ENCODE measurements at places on chromosomes 13 and 19. TPM values are rescaled to one million over a fixed set of nuclear protein-coding genes. Genes with fewer than 3 reads are reported as not detected.

GRCh38 chr19:47186446-47187334, 44.3 kb downstream of the BBC3 start:
- DNase-seq: no peak

CRX gene
- total RNA-seq: not detected

KLK3 gene
- total RNA-seq: not detected

DNA sequence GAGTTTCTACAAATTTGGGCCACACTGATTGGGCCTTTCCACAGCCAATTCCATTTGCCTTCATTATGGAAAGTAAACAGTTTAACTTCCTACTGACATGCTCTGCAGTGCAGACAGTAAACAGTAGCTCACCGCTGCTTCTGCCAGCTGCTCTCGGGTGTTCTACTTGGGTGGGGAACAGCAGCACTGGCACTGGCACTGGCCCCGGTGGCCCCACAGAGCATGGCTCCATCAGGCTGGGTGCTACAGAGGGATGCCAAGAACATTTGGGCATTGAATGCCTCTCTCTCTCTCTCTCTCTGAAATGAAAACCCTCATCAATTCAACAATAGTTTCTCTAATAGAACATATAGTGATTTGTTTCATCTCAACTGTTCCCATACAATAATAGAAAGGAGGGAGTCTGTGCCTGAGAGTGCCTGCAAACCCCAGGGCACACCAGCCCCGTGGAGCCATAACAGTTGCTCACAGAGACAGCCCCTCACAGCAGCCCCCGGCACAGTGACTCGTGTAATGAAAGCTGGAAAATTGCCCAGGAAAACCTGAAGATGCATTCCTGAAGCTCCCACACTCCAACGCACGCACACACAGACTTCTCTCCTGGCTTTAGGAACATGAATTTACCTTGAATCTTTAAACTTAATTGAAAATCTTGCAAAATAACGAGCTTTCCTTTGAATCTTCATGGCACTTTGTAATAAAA, 38.2 kb upstream of the GJB6 start:
- no peak for DNase-seq

GRCh38 chr19:12527034-12527836, 24.0 kb downstream of the ZNF564 start:
- DNase-seq: no peak

- DNase-seq: no peak
These were observed 68.0 kb downstream of the KDM4B start for GRCh38 chr19:5036698-5037563.

IGFL3 gene
- not detected for total RNA-seq

DNA sequence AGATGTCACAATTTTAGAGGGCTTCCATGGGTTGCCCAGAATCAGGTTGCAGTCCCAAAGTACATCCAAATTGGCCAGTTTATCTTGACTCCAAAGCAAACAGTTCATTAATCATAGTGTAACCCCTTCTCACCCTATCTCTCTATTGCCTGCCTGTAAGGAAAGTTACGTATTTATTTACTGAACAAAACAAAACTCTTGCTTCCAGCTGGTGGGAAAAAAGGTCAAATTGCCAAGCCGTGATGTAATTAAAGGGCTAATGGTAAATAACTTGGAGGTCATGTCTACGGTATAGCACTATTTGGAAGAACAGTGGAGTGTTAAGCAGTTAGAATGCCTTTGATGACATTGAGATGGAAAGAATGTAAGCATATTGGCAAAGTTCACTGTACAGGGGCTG, 214.0 kb downstream of the DLEU7 start:
- no peak for DNase-seq

LILRA6 gene
- total RNA-seq: not detected

- DNase-seq: no peak
These were observed 187.5 kb downstream of the GPC6 start for GRCh38 chr13:93413972-93414717.

- no peak for DNase-seq
These were observed 73.1 kb downstream of the ABCC4 start for GRCh38 chr13:95228130-95228529.

ANGPTL4 gene
- 124 TPM for total RNA-seq

DNA sequence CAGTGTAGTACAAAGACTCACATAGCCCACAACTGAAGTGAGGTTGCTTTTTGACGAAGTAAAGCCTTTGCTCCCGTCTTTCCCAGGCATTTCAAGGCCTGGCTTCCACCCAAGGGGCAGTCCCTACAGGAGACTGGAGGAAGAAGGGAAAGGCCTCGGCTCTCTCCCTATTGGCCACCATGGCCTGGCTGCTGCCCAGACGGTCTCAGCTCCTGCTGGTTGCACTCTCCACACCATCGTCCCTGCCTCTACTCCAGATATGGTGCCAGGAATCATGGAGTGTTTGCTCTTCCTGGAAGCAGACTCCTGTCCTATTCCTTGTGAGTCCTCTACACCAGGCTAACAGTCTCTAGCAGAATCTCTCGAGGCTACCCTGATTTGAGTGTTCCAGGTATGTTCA, 124.1 kb upstream of the UQCRFS1 start:
- DNase-seq: no peak

HAUS5 gene
- 9.1 TPM for total RNA-seq

SGCG gene
- not detected for total RNA-seq

CD209 gene
- total RNA-seq: not detected

- DNase-seq: no peak
These were observed 41.5 kb downstream of the NOTCH3 start for GRCh38 chr19:15159251-15159650.

CACNG7 gene
- 1.9 TPM for total RNA-seq

ONECUT3 gene
- not detected for total RNA-seq

DNA sequence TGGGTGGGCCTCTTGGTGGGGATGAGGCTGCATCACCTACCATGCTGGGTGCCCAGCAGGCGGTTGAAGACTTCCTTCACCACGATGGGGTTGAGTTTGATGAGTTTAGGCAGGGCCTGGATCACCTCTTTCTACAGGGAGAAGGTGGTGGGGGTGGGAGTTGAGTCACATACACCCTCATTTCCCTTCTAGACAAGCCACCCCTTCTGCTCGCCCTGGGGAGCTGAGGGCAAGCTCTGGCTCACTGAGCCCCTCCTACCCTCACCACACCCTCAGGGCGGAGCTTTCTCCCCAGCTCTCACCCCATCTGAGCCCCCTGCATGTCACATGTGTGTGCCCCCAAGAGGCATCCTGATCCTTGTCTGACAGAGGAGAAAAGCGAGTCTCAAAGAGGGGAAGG, 7.6 kb upstream of the RSPH6A start:
- no peak for DNase-seq

- no peak for DNase-seq
These were observed 12.4 kb upstream of the DGKH start for GRCh38 chr13:42035905-42036521.

DNA sequence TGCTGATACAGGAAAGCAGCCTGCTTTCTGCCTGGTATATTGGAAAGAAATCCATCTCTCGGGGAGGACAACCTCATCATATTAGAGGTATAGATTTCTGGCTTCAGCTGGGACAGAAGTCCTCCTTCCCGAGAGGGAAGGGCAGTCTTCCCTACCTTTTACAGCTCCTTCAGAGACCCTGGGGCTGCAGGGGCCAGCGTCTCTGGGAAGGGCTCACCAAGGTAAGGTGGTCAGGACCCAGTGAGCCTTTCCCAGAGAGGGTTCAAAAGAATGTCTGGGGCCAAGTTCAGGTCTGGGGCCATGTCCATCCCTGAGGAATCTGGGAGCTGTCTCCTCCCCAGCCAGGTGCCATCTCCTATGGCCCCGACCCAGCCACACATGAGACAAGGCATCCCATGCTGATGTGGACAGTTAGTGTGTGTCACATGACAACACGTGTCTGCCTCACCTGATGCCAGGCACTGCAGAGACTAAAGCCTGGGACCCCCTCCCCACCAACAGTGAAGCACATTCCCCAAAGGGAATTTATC, 136.4 kb downstream of the URI1 start:
- no peak for DNase-seq

SERP2 gene
- total RNA-seq: 0.29 TPM

- DNase-seq: no peak
These were observed 3.7 kb upstream of the HSH2D start for GRCh38 chr19:16139752-16140151.

GRCh38 chr19:50669302-50670101, 20.3 kb downstream of the C19orf81 start:
- no peak for DNase-seq

DNA sequence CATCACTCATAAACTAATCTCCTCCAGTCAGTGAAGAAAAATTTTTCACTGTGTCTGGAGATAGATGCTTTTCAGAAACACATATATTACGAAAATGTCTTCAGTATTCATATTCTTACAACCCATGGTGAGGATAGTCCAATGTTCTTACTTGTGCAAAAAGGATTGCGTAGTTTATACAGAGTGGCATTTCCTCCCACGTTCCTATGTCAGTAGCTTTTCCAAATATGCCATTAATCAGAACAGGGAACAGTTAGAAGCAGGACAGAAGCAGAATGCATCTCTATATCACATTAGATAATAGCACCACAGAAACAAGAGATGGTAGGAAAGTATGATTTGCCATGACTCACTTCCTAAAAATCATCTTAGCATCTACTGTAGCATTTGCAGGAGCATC, 282.9 kb downstream of the SLITRK5 start:
- no peak for DNase-seq

DNA sequence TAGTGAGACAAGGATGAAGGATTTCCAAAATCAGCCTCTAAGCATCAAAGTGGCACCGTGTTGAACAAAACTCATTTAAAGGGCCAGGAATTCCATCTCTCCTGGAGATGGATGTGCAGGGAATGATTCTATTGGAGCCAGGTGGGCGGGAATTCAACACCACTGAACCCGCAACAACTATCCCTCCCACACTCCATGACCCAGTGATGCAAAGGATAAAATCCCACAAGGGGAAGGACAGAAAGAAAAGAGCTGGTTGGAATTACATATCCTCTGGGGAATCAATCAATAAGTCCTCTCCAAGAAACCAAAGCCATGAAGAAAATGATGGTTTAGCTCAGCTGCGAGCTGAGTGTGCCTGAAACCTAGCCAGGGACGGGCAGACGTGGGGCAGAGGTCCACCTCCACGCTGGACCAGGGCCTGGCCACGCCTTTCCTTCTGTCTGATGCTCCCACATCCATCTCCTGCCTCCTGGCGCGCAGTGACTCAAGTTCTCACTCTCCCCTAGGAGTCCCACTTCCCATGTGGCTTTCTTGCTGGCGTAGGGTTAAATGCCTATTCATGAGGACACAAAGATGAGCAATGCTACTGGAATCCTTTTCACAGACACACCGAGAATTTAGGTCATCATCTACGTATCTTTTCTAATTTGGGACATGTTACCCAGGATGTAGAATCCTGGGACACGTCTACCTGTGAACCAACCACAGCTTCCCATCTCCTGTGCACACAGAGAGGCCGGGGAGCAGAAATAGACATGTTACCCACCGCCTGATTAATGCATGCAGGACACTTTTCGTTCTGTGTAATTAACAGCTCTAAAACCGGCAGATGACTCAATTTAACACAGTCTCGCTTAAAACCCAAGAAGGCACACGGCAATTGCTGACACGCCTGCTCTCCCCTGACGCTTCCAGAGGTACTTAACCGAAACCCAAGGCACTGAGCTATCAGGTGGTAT, 48.6 kb downstream of the PEPD start:
- DNase-seq: no peak
